ENCODE measurements at places on chromosomes 4 and X.

- DNase-seq, result no peak
These were observed 100.5 kb downstream of the CLNK start for GRCh38 chr4:10584042-10584441.

- no peak for DNase-seq
These were observed 863.2 kb downstream of the TRIML1 start for GRCh38 chr4:189002475-189002874.

DNA sequence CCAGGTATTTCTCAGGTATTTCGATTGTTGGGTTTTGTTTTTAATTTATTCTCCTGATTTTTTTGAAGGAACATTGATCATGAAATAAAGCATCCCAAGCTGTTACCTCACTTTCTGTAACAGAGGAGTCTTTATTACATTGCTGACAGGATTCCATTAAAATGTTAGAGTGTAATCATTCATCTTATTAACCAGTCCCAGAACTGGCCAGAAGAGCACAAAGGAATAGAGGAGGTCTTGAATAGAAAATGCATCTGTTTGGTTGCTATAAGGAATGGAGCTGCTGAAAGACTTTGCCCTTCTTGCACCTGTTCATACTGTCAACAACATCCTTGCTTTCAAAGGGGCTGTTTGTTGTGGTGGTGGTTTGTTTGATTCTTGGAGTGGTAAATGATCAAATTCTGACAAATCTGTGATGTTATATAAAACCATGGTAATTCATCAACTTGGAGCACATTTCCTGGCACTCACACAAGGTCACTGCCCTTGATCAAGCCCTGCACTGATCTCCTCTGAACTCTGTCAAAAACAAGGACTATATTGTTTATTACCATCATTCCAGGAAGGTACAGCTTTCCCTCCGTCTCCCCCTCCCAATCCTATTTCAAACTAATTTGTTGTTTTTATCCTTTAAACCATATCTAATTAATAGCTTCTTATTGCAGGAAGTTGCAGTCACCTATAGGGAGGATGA lies 215.8 kb downstream of the PCDH19 start:
- no peak for DNase-seq

DNA sequence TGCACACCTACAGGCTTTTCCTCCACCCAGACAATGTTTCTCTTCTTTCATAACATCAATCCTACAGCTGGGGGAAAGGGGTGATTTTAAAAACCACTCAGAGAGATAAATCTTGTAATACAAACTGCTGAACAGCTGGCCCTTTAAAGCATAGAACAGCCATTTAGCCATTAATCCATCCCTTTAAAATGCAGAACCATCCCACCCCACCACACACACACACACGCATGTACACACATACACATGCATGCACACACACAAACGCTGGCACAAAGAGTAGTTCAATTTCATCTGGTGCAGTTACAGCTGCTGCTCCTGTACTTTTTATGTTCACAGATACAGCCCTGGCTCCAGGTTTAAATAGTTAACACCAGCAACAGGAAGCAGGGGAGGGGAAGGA lies 426.1 kb downstream of the MID1IP1 start:
- DNase-seq, result no peak

DNA sequence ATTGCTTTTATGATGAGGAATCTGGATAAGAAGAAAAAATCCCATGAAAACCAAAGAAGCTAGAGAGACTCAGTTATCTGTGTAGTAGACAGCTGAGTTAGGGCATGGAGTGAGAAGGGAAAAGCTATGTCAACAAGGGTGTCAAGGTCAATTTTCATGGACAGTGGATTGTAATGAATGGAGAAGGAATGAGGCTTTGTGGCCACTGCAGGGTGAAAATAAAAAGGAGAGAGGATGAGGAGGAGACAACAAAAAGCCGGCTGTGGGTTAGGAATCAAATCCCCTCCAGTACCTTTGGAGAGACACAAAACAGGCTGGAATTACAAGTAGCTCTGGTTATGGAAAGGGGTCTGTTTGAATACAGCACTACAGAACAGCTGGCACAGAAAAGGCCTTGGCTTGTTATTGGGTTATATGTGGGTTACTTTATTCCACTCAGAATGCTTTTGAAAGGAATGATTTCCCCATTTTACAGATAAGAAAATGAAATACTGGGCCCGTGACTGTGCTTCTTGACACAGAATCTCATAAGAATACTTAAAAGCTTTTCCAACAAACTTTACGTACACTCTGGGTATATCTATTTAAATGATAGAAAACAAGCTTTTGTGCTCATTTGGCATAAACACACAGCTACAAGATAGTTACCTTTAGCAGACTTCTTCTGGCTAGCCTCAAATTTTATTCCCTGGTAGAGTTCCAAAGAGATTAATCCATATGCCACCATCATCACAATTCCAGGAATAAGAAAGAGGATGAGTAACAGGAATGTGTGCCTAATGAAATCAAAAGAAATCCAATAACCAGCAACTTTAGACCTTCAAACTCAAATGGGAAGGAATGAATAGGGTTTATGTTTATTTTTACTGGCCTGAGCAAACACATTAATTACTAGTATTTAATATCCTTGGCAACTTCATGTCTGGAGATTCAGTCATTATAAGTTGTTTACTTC lies 7.5 kb downstream of the CCKAR start:
- no peak for DNase-seq

GRCh38 chr4:71494539-71494938 lies 155.7 kb downstream of the SLC4A4 start:
- DNase-seq, result no peak

DNA sequence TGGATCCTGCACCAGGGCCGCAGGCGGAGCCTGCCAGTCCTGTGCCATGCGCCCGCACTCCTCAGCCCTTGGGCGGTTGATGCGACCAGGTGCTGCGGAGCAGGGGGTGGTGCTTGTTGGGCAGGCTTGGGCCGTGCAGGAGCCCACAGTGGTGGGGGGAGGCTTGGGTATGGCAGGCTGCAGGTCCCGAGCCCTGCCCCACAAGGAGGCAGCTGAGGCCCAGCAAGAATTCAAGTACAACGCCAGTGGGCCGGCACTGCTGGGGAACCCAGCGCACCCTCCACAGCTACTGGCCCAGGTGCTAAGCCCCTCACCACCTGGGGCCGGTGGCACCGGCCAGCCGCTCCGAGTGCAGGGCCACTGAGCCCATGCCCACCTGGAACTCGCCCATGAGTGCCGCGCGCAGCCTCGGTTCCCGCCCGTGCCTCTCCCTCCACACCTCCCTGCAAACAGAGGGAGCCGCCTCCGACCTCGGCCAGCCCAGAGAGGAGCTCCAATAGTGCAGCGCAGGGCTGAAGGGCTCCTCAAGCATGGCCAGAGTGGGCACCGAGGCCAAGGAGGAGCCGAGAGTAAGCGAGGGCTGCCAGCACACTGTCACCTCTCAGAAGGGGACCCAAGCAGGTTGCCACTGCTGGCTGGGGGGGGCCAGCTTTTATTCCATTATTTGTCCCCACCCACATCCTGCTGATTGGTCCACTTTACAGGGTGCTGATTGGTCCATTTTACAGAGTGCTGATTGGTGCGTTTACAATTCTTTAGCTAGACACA lies 339.0 kb upstream of the KLF3 start:
- no peak for DNase-seq

DNA sequence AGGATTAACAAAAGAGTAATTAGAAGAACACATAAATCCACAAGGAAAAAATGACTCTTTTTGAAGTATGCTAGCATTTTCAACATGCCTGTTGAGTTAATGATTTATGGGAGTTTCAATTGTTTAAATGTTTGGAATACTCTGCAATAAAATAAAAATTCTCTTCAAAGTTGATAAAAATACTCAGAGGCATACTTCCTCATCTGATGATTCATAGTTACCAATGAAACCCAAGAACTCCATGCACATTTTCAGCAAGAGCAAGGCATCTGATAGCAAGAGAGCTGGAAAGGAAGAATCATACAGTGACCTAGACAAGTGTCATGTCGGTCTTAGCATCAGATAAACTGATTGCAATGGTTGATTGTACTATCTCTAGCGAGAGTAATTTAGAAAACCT lies 443.7 kb upstream of the ATOH1 start:
- DNase-seq, result no peak

GRCh38 chrX:103417933-103418332 lies 41.6 kb downstream of the BEX3 start:
- no peak for DNase-seq

DNA sequence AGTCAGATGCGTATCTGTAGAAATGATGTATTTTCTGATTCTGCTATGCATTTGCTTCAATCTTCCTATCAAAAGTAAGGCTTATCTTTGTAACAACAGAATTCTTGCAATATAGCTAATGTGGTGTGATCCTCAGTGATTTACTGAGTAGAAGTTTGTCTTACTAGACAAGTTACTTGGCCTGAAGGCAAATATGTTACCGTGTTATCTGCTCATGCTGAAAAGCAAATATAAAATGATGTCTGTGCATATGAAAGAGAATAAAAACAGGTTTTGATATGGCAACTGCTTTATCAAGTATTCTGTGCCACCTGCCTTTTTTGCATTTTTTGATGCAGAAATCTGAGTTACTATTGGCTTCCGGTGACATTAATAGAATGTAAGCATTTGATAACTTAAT lies 92.6 kb downstream of the TIGD2 start:
- DNase-seq, result no peak

GRCh38 chr4:25792876-25793275 lies 69.9 kb downstream of the SEL1L3 start:
- DNase-seq, result no peak

- no peak for DNase-seq
These were observed 383.1 kb upstream of the LCORL start for GRCh38 chr4:18404642-18405041.

DNA sequence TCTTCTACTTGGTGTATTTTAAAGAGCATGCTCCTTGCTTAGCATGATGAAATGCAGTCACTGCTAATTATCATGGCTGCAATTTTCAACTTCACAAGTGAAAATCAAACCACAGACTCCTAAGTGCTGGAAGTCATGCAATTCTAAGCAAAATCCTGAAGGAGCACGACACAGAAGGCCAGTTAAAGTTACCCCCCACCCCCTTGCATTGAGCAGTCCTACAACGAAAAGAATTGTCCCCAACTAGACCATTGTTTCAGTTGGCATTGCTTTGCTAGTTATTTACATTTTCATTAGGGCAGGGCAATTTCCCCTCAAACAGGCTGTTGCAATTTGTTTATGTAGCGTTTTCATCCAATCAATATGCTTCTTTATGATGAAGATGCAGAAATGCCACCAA lies 321.2 kb downstream of the PCDH7 start:
- no peak for DNase-seq

DNA sequence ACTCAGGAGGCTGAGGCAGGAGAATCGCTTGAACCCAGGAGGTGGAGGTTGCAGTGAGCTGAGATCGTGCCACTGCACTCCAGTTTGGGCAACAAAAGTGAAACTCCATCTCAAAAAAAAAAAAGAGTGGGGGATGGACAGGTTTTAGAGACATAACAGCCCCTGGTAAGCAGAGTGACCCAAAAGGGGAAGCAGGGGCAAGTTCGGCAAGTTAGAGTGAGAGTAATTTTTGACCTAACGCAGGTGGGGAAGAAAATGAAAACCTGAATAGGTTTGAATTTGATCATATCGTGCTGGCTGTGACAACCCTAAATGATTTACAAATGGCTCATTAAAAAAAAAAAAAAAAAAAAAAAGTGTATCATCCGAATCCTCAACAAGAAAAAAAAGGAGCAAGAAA lies 25.7 kb upstream of the TMEM131L start:
- no peak for DNase-seq

GRCh38 chr4:48329976-48330375 lies 11.4 kb upstream of the SLAIN2 start:
- no peak for DNase-seq

DNA sequence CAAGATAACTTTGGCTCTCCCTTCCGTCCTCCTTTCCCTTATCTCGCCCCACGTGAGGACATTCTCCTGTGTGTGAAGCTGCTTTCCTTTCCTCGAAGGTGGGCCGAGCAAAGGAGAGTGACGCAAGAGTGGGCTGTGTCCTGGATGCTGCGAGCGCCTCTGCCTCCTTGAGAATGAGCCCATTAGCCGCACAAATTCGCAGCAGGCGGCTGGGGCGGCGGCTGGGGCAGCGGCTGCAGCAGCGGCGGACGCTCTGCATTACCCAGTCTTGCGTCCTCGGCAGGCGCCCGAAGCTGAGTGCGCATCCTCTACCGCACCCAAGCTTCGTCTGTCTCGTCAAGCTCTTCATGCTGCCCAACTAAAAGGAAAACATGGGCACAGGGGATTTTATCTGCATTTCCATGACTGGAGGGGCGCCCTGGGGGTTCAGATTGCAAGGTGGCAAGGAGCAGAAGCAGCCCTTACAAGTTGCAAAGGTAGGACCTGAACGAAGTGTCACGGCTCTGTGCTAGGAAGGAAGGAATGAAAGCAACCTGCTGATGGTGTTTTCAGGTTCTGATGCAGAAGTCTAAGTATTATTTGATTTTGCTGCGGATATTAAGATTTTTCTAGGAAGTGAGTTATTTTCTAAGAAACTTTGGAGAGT lies at the start of gene SYNPO2:
Gene SYNPO2 (plus strand): TSS at position 189 of the 646 bp plus-strand sequence. CDS start 183 bp downstream, at position 372.
- DNase-seq, result peak; percentile 65

- no peak for DNase-seq
These were observed 31.9 kb downstream of the ADD1 start for GRCh38 chr4:2875556-2875955.

DNA sequence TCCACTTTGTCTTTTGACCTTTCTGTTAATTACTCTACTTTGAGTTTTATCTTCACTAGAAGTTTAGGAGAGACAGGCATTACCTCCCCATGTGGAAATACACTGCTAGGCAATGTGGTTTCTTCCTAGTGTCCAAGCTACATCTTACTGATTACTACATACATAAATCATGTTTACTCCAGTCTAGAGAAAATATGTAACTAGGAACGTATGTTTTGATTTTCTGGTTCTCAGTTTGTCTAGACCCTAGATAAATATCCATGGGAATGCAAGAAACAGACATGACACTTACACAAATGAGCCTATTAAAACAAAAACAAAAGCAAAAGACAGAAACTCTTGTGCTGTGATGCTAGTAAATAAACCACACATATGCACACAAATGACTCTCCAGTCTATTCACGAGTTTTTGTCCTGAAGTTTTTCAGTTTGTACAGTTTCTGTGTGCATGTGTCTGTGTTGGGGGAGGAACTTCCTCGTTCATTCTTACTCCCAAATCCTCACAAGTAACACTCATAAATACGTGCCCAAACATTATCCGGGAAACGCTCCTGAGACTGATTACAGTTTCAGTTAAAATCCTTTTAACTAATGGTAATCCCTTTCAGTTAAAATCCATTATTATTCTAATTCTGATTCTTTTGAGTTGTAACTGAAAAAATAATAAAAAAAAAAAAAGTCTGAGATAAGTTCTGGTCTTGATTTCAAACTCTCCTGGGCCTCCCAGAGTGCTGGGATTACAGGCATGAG lies 283.5 kb upstream of the FTHL17 start:
- DNase-seq, result no peak

- no peak for DNase-seq
These were observed 669.8 kb downstream of the IQCM start for GRCh38 chr4:149145803-149146202.

Measured in NCI-H146 (cell line).